ENCODE measurements at places on chromosomes 3 and 15.

DNA sequence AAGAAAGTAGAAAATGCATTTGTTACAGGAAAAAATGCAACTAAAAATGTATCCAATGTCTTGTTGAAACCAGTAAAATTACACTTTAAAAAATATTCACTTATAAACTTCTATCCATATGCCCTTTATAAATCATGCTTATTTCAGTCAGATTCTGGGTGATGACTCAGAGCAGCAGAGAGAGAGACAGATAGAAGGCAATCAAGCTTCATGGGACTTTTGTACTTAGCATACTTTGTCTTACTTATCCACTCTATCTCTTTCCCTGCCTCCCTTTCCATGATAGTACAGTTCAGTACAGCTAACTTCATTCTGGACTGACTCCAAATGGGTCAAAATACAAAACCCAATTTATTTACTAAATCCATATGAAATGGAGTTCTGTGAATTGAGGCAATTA is 1438.2 kb downstream of the ZPLD1 start:
- no peak for DNase-seq

GRCh38 chr3:25960776-25961175 is 170.9 kb downstream of the OXSM start:
- DNase-seq, result no peak

- DNase-seq, result no peak
These were observed 42.9 kb downstream of the SMAD3 start for GRCh38 chr15:67108122-67108961.

DNA sequence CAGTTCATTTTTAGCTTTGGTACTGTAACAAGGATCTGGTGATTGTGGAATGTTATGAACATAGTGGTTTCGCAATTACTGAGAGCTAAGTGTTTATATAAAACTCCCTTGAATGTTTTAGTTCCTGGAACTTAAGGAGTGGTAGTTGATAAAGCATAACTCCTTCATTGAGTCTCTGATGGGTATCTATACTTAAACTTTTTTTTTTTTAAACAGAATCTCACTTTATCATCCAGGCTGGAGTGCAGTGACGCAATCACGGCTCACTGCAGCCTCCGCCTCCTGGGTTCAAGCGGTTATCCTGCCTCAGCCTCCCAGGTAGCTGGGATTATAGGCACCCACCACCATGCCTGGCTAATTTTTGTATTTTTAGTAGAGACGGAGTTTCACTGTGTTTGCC is 11.3 kb downstream of the PRKCI start:
- DNase-seq, result peak; percentile 48

- DNase-seq, result no peak
These were observed at the start of gene UBAP1L for GRCh38 chr15:65115086-65115485. UBAP1L (minus strand) TSS chr15:65115200; CDS start chr15:65106215, 8,985 bp downstream.

DNA sequence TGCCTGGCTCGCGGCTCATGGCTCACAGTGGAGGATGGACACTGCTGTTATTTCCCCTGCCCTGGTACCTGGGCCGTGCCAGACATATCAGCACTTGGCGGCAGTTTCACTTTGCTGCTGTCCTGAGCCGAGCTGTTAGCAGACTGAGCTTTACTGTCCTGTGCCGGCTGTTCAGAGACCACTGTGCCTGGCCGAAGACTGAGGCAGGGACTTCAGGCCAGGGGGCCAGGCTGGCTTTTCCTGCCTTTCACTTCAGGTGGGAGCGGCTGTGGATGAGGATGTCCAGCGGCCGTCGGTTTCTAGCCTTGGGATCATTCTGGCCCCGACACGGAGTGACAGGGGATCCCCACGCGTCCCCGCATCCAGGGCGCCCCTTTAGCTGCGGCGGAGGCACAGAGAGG is 1.1 kb downstream of the ATP10A start:
- DNase-seq, result no peak

DNA sequence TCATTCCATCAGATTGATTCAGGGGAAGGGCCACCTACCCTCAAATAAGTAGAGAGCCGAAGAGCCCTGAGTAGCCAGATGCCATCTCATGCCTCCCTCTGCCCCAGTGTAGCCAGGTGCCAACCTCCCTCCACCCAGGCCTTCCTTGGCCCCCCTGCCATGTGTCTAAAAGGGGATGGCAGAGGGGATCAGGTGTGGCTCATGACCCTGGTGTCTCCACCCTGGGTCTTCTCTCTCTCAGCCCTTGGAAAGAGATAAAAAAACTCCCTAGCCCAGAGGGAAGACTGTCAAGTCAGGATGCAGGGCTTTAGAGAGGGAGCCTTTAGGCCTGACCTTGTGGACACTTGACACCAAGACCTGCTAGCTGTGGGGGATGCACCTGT is 5.2 kb downstream of the GRM2 start:
- no peak for DNase-seq

DNA sequence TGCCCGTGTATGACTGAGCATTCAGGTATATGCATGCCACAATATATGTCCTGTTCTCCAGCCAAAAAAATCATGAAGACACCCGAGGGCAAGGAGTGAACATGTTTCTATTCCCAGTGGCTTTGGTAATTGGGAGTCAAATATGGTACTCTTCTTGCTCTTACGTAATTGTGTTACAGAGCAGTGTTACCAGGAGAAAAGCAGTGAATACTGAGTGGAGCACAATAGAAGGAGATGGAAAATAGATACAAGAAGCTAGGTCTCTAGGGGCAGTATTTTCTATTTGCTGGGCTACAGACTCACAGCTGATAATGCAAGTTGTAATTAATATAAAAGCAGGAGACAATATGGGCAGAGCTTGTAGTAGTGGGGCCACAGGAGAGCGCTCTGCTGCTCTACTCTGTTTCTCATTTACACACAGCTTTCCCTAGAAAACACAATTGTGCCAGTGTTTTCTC is 13.2 kb downstream of the MEIS2 start:
- no peak for DNase-seq

DNA sequence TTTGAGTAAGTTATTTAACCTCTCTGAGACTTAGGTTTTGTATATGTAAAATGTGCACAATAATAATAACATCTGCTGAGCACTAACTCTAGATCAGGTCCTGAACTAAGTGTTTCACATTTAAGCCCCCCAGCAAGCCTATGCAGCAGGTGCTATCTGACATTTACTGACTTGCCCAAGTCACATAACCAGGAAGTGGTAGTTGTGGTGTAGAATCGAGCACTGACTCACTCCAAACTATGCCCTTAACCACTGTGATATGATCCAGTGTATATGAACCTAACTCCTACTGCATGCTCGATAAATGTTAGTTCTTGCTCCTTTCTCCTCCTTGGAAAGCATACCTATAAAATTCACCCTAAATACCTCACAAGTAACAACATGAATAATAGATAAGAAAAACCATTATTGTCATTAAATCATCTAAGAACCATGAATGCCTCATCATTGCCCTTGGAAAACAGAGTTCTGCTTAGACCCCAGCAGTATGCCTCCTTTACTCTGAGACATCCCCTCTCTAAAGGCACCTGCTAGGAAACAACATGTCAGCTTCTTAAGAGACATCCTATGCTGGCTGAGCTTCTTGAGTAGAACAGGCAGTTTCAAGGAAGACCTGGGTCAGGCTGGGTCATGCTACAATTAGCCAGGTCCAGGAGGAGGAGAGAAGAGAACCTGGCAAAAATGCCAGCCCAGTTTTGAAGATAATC is 3.0 kb upstream of the SHC4 start:
- DNase-seq, result peak; percentile 37

- DNase-seq, result no peak
These were observed 9.4 kb upstream of the KIF7 start for GRCh38 chr15:89664441-89665350.

GRCh38 chr3:178203165-178203564 is 333.1 kb upstream of the KCNMB2 start:
- no peak for DNase-seq

DNA sequence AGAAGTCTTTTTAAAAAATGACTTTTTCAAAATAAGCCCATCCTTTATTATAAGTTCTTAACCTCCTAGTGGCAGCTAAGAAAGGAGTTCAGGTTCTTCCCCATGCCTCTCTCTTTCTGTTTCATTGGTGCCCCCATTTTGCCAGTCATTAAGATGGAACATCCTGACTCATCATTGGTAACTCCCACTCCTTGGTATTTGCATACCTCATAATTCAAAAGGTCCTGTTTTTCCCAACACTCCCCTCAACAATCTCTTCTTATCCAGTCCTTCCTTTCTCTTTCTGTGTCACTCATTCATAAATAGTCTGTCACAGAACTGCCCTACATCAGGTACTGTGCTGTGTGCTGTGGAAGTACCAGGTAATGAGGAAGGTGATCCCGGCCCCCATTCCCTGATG is 394.0 kb downstream of the FOXP1 start:
- no peak for DNase-seq

DNA sequence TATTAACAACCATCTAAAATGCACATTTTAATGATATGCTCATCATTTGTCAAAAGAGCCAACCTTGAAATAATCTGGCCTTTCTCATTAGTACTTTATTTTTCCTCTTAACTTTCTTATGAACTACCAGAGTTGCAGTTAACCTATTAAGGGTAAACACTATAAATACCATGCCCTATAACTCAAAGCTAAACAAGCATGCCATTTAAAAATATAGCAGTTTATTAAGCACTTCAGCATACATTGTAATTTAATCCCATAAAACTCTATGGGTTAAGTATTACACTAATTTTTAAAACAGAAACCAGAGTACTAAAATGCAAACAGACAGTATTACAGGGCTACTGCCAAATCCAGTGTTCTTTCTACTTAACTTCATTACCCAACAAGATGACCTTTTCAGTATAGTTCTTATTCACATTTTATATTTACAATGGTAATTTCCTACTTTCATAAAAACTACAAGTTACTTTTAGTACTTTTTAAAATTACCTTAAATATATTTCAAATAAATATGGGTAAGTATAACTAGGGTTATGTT is 11.8 kb downstream of the NPTN start:
- no peak for DNase-seq

GRCh38 chr3:182784542-182784941 is 8.8 kb upstream of the ATP11B start:
- no peak for DNase-seq

- DNase-seq, result no peak
These were observed 124.9 kb downstream of the PTPRG start for GRCh38 chr3:61686228-61686648.

GRCh38 chr3:47891613-47892005 is 88.7 kb downstream of the DHX30 start:
- no peak for DNase-seq

DNA sequence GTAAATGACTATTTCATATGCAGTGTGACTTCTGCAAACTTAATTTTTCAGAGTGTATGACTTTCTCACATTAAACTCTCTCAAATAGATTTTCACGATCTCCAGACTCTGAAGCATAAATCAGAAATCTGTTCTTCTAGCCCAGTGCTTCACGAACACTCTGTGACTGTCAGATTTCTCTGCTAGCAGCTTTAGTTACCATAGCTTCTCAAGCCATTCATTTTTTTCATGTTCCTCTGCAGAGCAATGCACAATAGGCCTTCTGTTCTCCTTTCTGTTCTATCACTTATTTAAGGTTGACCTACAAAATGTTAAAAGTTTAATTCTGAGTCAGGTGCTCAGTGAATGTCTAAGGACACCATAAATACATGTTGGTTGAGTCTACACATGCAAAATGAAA is 1102.2 kb downstream of the TUSC7 start:
- no peak for DNase-seq

GRCh38 chr3:13574083-13574797 is 25.3 kb downstream of the FBLN2 start:
- DNase-seq, result no peak

DNA sequence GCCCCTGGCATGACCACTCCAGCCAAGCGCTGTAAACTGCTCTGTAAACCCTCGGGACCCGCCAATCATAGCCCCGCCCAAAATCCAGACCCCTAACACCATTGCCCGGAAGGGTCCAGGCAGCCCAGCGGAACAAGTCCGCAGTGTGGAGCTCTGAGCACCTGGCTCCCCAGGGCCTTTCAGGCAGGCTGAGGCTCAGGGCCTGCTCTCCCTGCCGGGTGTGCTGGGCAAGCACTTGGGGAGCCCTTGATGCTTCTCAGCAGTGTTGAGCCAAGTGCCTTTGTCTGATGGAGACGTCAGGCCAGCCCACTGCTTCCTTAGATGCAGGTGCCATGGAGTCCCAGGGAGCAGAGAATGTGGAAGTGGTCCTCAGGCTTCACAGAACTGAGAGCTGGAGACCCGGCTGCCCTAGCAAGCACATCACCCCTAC is 106.2 kb downstream of the TLE3 start:
- no peak for DNase-seq

DNA sequence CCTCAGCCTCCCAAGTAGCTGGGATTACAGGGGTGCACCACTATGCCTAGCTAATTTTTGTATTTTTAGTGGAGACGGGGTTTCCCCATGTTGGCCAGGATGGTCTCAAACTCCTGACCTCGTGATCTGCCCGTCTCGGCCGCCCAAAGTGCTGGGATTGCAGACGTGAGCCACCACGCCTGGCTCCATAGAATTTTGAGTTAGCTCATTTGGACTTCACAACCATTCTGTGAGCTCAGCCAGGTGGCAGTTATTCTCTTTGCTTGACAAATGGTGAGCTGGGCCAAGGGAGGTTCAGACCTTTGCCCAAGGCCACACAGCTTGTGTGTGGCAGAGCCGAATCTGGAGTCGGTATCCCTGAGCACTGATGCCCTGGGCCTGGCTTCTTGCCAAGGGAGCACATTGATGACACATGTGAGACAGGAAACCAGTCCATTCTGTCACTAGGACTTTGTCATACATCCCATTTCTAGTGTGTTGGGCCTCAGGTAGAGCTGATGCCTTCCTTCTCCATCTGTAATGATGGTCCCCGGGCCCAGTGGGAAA is 17.6 kb downstream of the PODXL2 start:
- no peak for DNase-seq

GRCh38 chr3:66397745-66398144 is 103.1 kb downstream of the LRIG1 start:
- DNase-seq, result no peak

DNA sequence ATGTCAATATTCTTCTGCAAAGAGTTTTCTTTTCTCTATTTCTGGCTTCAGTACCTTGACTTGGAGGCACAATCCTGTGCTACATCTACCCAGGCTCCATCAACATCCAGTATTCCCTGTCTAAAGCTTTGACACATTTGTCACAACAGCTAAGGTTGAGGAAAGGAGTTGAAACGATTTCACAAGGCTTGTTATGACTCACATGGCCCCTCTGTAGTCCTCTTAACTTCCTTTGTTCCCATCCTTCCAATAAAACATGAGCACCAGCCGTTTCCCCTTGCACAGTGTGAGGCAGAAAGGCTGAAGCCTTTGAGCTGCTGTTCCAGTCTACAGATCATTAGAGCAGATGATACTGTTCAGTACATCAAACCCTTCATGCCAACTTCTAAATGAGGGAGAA is 163.0 kb upstream of the TMCO5A start:
- DNase-seq, result no peak

GRCh38 chr3:76051145-76051544 is 265.8 kb upstream of the ZNF717 start:
- DNase-seq, result no peak

- DNase-seq, result peak; percentile 48
These were observed 414.4 kb upstream of the ALCAM start for GRCh38 chr3:104952146-104952972.

DNA sequence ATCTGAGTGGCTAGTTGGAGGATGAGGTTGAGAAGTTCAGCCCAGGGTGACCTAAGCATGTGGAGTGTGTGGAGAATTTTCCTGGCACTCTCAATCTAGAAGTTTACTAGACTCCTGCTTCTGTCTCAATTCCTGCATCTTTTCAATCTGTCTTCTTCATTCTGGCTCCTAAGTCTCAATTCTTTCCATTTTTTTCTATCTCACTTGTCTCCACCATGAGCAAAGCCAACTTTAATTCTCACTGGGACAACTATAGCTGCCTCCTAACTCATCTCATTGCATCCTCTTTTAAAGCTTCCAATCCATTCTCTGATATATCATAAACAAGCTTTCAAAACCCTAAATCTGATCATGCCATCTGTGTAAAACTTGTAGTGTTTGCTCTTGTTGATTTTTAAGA is 569.3 kb downstream of the NAALADL2 start:
- DNase-seq, result no peak
